ENCODE measurements at places on chromosomes 7 and 10.

- DNase-seq = no peak
Measured at GRCh38 chr10:120897343-120897742, 46.2 kb downstream of the WDR11 start.

- no peak for DNase-seq
Measured at GRCh38 chr10:70974351-70974901, 86.1 kb upstream of the PCBD1 start.

GRCh38 chr7:44336491-44336890 is 11.1 kb upstream of the CAMK2B start:
- DNase-seq = no peak

GRCh38 chr10:74189999-74190421 is 39.0 kb downstream of the ADK start:
- DNase-seq = no peak
